ENCODE measurements at places on chromosomes 5 and 9.

- no peak for DNase-seq
Measured at GRCh38 chr9:107190936-107191290, 92.2 kb upstream of the RAD23B start.

GRCh38 chr9:116437411-116438370 lies 249.4 kb upstream of the TRIM32 start:
- DNase-seq, result no peak

DNA sequence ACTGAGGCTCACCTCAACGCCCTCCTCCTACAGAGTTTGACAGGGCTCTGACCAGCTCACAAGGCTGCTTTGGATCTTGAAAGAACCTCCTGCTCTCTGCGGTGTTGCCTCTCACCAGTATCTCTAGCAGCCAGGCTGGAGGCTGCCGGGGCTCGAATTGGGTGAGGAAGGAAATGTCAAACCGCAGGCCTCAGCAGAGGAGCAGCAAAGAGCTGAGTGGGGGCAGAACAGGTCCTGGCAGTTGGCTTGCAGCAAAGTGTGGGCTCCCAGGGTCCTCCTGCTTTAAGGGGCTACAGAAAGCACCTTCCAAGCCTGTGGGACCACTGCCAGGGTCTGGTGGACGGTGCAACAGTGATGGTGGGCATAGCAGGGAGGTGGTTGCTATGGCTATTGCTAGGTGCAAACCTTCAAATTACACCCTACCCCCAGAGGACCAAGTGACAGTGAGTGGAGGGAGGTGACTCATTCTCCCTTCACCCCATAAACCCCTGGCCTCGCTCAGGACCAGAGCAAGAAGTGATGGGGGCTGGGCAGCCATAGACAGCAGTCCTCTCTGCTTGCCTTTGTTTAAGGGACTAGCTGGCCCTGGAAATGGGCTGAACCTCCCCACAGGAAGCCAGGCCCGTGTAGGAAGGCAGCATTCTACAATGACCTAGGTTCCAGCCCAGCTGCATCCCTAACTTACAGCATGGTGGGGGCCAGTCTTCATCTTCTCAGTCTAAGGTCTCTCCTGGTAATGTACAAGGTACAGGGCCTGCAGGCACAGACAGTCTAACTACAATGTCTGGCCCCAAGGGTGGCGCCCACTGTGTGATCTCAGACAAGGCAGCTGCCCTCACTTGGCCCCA lies 18.7 kb downstream of the LCP2 start:
- peak; percentile 64 for DNase-seq

DNA sequence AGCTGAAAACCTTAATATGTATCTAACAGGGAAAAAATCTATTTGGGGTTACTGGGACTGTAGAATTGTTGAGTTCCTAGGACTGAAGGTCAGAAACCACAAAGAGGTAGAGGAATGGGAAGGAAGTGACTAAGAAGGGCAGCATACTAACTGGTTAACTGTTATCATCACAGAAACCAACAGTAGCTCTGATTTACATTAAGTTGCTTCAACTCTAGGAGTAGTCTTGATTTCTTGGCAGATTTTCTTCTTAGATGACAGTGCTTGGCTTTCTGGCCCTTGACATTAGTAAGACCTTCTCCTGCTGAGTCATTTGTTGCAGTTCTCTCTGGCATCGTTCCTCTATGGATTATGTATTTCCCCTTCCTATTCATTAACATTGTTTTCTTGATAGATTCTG lies 116.1 kb upstream of the RASA1 start:
- DNase-seq, result no peak

DNA sequence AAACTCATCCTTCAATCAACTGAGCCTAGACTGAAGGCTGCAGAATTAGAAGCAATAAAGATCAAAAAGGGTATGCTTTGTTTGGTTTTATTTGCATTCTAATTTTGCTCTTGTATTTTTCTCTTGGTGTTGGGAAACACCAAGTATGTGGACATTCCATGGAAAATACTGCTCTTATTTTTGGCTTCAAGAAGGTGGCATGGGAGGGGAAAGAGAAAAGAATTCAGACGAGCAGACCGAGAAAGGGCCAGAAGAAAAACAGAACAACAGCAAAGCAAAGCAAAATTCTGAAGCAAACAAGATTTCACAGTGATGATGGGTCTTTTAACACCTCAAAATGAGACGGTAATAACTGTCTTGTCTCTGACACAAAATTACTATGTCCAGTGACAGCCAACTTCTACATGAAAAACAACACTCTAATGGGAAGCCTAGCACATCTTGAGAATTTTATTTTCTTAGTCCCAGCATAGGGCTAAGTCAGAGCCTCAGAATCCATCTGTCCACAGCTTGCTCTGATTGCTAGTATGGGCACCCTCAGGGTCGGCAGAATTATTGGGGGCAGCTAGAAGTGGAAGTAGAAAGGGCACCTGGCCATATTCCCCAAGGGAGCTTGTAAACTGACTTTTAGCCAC lies 26.8 kb downstream of the FREM1 start:
- DNase-seq, result no peak

Data from activated CD4-positive, alpha-beta T cell treated with anti-CD3 and anti-CD28 coated beads for 24 hours (primary cell).